Mononuclear cell (primary cell): ENCODE measurements at places on chromosomes 7 and 10. TPM values are rescaled to one million over a fixed set of nuclear protein-coding genes. Genes with fewer than 3 reads are reported as not detected.

Gene NKX2-3
- total RNA-seq, result not detected

Gene FRMPD2
- total RNA-seq, result not detected

Gene GPR85
- under 0.01 TPM for total RNA-seq

Gene HTR5A
- under 0.01 TPM for total RNA-seq

Gene ZDHHC4
- total RNA-seq, result 24.1 TPM
